ENCODE measurements at places on chromosomes 1 and 21. TPM values are rescaled to one million over a fixed set of nuclear protein-coding genes. Genes with fewer than 3 reads are reported as not detected.

The CDCP2 gene
- total RNA-seq = not detected

The PIGR gene
- 1.0 TPM for total RNA-seq

The PDZK1IP1 gene
- not detected for total RNA-seq

The GPA33 gene
- 0.06 TPM for total RNA-seq

The C1orf94 gene
- total RNA-seq = not detected

The APOBEC4 gene
- total RNA-seq = not detected

The TLR5 gene
- 0.23 TPM for total RNA-seq

The FAM177B gene
- not detected for total RNA-seq

All from activated CD8-positive, alpha-beta memory T cell treated with anti-CD3 and anti-CD28 coated beads for 36 hours (primary cell).